ENCODE measurements at places on chromosomes 3 and 15. TPM values are rescaled to one million over a fixed set of nuclear protein-coding genes. Genes with fewer than 3 reads are reported as not detected.

DNA sequence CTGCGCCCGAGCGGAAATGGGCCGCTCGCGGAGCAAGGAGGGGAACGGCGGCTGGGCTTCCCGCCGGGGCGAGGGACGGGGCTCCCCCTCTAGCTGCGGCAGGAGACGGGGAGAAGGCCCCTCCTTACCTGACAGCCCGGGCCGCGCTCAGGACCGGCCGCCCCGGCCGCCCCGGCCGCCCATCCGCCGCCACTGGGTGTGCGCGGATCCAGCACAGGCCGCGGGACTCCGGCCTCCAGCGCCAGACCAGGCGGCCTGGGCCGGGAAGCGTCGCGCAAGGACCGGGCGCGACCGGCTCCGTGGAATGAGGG lies 296 bp downstream of the TPRA1 start:
- no peak for DNase-seq

DNA sequence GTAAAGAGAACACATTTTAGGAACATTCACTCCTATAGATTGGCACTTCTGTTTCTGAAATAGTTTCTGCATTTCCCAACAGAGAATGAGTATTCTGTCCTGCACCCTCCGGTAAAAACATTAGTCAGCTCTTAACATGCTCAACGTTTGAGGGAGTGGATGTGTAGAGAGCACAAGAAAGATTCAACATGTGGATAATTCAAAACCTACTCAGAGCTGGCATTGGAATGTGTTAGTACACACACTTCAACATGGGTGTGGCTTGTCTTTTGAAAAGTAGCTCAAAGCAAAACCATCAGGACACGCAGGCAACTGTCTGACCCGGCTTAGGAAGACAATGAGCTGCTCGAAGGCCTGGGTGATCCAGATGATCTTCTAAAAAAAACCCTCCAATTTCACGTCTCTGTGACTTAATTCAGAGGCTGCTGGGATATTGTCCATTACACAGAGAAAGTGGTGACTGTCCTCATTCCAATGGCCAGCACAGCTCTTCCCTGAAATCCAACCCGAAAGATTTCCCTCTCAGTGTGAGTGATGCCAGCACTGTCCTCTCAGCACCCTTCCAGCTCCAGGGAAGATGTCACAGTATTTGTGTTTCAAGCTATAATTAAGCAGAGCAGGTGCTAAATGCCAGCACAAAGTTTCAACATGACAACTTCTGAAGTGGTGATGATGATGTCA lies 18.1 kb downstream of the FBN1 start:
- no peak for DNase-seq

DNA sequence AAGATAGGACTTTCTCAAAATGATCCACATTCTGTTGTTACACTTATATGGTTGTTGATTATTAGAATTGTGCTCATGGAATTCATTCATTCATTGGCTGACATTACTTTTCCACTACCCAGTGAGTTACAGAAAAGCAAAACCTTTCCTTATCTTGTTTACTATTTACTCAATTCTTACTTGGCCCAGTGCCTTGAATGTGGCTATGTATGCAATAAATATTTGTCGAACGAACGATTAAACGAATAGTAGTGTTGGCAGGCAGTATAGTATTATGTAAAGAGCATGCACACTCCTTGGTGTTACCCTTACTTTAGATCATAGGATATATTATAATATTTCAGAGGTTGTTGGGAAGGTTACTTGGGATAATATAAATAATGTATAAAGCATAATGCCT lies 31.0 kb downstream of the CTDSPL2 start:
- DNase-seq = no peak

DNA sequence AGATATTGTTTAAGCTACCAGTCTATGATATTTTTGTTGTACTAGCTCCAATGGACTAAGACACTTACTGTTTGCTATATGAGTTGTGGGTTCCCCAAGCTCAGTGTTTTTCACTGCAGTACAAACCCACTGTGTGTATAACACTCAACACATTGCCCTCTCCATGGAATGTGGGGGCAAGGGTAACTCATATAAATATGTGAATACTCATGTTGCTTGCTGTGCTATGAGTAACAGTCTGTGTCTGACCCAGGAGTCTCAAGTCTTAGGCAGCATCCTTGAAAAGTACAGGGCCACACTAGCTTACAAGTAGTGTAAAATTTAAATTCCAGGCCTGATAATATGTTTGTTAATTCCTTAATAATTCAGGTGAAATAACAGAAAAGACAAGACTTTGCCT lies 22.5 kb upstream of the CNTN3 start:
- DNase-seq = no peak

DNA sequence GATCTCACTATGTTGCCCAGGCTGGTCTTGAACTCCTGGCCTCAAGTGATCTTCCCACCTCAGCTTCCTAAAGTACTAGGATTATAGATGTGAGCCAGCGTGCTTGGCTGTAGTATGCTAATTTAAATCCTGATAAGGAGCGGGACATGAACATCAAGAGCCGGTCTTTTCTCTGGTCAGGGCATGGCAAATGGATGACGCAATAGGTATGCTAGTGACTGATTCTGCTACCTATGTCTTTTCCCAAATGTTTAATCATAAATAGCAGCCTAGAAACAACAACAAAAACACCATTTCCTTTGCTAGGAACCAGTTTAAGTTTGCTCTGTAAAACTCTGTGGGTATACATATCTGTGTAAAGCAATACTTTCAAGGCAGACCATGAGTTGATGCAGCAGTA lies 64.7 kb downstream of the STARD9 start:
- no peak for DNase-seq

KBTBD12 gene
- 2.1 TPM for total RNA-seq

IGSF11 gene
- 0.57 TPM for total RNA-seq

CAPN7 gene
- total RNA-seq = 28.4 TPM

CHRD gene
- 32.6 TPM for total RNA-seq
